ENCODE measurements at places on chromosomes 2 and 18.
A peak's percentile ranks its signal among the peaks of the same experiment; 100 is the strongest.

- DNase-seq = no peak
Measured at GRCh38 chr2:55932843-55933242, 9.3 kb upstream of the EFEMP1 start.

DNA sequence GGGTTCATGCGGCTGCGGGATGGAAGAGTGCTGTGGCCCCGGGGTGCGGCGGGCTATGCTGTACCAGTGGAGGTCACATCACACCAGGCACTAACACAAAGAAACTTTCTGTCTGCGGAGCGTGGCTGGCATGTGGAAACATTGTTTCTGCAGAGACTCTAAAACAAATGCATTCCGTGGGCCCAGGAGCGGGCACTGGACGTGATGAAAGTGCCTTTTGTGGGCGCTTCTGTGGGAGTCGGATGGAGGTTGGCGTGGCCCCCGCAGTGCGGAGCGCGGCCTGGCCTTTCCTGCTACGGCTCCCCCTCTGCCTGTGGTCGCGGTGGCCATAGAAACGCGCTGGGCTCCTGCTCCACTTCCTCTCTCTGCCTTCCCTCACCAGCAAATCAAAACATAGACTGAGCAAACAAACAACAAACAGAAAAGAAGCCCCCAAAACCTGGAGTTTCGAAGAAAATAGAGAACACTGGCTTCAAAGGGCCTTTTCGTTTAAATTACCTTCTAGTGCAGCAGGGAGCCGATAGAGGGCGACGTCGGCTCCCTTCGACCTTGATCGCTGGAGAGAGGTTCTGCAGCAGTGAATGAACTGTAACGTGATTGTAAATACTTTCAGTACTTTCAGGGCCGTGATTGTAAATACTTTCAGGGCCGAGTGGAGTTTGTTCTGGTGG, 51.4 kb downstream of the KIF5C start:
- DNase-seq = peak; percentile 31

- DNase-seq = no peak
Measured at GRCh38 chr18:50632895-50633515, 73.1 kb downstream of the MAPK4 start.

DNA sequence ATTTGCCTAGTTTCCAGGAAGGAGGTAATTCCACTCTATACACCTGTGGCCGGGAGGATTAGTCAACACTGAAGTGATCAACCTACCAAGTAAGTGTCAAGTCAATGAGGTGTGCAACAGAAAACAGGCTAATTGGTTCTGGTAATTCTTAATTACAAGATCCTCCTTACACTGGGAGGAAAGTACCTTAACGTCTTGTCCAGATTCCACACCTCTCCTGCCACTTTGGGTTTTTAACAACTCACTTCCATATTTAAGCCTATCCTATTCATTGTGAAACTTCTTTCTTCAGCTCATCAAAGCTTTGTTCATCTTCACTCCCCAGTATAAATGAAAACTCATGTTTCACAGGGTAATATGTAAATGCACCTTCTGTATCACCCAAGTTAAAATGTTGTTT, 22.0 kb upstream of the MAP4K4 start:
- DNase-seq = no peak

- DNase-seq = no peak
Measured at GRCh38 chr2:61704364-61704763, 149.5 kb downstream of the FAM161A start.

- no peak for DNase-seq
Measured at GRCh38 chr18:26734760-26735159, 130.7 kb downstream of the AQP4 start.

DNA sequence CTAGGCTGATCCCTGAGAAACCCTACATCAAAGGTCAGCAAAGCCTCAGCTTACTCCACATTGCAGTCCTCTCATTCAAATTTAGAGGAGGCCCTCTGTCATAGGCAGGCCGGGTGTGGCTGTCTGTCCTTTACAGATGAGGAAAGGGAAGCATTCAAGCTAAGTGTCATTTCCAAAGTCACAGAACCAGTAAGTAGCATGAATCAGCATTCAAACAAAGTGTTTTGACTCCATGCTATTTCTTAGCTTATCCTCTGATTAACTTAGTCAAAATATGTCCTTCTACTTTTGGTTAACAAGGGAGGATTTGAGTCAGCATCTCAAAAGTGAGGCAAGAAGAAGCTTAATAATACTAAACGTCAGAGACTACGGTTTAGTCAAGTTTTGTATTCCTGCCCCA, 409.0 kb upstream of the POU3F3 start:
- DNase-seq = no peak

DNA sequence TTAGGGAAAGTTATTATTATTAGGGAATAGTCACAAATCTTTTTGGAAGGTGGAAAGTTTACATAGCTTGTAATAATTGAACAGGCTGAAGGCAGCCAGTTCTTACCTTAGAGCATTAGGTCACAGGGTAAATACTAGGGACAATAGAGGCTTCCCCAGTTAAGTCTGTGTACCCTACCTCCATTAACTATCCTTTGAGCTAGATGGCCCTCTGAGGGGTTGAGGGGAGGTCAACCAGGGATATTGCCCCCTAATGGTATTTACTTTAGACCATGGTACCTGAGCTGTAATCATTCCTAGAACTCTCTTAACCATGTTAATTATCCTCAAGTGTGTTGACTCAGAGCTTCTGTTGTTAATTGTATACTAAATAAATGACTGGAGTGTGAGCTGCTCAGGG, 120.5 kb upstream of the SCN7A start:
- no peak for DNase-seq

- DNase-seq = no peak
Measured at GRCh38 chr2:27305516-27305915, 2.7 kb downstream of the UCN start.

GRCh38 chr2:144996225-144996795, 476.4 kb upstream of the ZEB2 start:
- DNase-seq = no peak

- DNase-seq = no peak
Measured at GRCh38 chr2:219707496-219708285, 80.3 kb downstream of the SLC4A3 start.

GRCh38 chr2:218332920-218333645, 23.6 kb upstream of the CATIP start:
- no peak for DNase-seq
